Spleen (tissue), 13 donors: ENCODE measurements at places on chromosomes 13 and 19.

DNA sequence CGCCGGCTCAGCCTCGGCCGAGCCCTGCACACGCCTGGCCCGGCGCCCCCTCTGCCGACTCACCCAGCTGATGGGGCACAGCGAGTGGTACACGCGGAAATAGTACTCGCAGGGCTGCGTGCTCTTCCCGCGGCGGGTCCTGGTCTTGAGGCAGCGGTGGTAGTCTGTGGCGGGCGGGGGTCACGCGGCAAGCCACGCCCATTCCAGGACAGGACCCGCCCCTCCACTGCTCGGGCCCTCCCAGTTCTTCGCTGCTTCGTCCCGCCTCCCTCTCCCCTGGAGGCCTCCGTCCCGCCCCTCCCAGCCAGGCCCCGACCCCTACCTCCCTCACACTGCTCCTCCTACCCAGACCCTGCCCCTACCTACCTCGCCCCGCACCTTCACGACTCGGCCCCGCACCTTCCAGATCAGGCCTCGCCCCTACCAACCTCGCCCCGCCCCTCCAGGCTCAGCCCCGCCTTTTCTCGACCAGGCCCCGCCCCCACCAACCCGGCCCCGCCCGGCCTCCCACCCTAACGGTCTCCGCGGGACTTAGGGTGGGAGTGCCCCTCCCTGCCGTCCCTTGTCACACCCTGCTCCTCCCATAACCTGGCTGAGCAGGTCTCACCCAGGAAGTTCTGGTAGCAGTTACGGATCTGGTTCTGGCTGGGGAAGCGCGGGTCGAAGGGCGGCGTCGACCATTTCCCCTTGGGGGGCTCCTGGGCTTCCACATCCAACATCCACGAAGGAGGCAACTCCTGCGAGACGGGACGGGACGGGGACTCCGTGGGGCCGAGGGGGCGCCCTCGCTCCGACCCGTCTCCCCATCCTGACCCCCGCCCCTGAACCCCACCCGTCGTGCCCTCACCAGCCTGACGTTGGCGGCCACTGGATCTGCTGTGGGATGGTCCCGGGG is 469 bp downstream of the COX6B2 start:
- DNase-seq: peak; percentile 86

GRCh38 chr19:38699027-38699346 is 45.3 kb downstream of the CAPN12 start:
- no peak for DNase-seq

DNA sequence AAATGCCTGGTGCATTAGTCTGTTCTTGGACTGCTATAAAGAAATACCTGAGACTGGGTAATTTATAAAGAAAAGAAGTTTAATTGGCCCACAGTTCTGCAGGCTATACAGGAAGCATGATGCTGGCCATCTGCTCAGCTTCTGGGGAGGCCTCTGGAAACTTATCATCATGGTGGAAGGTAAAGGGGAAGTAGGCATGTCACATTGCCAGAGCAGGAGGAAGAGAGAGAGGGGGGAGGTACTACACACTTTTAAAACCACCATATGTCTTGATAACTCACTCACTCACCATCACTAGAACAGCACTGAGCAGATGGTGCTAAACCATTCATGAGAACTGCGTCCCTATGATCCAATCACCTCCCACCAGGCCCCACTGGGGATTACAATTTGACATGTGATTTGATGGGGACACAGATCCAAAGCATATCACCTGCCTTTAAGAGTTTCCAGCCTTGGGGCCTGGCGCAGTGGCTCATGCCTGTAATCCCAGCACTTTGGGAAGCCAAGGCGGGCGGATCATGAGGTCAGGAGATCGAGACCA is 219.0 kb downstream of the KATNAL1 start:
- no peak for DNase-seq

DNA sequence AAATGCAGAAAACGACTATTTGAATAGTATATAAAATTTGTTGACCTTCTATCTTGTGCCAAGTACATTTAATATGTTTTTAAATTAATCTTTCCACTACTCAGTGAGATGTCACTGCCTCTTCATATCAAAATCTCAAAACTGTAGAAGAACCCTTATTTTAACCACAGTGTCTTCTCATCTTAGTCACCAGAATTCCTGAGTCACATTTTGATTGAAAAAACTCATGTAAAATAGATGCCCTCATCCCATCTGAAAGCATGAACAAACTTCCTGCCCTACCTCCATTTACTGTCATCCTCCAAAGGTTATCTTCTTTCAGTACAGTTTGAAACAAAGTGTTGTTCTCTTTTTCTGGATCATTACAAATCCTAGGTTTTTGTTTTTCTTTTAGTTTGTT is 1215.4 kb downstream of the PCDH9 start:
- DNase-seq: no peak

GRCh38 chr19:3370728-3371591 is 4.6 kb downstream of the NFIC start:
- no peak for DNase-seq

- no peak for DNase-seq
These were observed 739.1 kb downstream of the GPC5 start for GRCh38 chr13:92137520-92137919.

DNA sequence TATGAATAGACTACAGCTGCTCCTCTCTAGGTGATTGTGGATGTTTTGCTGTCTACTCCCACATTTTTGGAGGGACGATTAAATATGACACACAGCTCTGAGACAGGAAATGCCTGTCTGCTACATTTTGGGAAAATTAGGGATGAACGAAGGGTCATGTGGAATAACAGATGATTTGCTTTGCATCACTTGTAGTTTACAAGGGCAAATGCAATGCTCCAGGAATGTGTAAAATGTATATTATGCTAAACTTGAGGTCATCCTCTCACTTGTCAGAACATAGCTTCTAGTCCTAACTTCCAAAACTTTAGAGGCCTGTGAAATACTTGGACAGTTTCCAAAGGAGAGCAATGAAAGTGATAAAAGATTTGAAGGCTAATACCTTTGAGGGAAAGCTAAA is 284.2 kb upstream of the DACH1 start:
- no peak for DNase-seq

GRCh38 chr13:30128591-30128990 is 178.8 kb downstream of the KATNAL1 start:
- no peak for DNase-seq

DNA sequence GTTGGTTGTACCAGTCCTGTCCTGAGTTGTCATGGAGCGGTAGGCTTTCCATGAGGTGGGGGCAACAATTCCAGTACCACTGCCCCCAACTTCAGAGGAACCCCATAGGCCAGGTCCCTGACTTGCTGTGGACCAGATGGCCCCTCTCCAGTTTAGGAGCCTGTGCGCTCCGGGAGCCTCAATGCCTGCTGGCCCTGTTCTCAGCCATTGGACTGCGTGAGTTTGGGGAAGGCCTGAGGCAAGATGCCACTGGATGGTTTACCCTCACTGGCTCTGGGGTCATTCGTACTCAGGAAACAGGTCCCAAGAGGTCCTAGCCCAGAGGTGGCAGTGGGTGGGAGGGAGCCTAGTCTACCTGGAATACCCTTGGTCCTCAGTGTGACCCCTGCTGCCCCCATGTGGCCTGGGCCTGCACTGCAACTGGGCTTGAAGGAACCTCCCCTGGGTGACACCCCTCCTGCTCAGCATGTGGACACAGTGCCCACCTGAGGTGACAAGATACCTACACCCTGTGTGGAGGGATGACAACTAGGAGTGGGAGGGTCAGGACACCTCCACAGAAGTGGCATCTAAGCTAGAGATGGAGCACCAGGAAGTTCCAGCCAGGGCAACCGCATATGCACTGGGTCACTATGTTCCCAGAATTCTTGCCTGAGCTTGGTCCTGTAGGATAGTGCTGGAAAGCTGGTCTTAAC is 6.0 kb upstream of the PRR19 start:
- peak; percentile 95 for DNase-seq

DNA sequence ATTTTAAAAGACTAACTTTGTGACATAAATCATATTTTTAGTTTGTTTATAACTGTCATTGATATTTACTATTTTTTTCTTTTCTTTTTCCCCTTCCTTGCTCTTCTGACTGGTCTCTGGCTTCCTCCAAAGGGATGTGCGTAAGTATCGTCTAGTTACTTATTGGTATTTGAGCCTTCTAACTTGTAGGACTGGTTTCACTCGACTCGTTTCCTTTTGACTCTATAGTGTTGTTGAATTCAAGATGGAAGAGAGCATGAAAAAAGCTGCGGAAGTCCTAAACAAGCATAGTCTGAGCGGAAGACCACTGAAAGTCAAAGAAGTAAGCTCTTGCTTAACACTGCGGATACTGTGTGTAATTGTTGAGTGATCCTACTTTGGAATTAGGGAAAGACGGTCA is 18.6 kb downstream of the HNRNPM start:
- no peak for DNase-seq

- DNase-seq: no peak
These were observed 13.2 kb downstream of the SPINT2 start for GRCh38 chr19:38277549-38277948.

DNA sequence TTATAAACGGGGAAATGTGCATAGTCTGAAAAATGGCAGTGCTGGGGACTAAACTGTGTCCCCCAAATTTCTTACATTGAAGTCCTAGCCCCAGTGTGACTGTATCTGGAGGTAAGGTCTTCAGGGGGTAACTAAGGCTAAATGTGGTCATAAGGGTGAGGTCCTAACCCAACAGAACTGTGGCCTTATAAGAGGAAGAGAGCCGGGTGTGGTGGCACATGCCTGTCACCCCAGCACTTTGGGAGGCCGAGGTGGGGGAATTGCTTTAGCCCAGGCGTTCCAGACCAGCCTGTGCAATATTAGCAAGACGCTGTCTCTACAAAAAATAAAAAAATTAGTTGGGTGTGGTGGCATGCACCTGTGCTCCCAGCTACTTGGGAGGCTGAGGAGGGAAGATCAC is 17.8 kb downstream of the PROZ start:
- peak; percentile 82 for DNase-seq

DNA sequence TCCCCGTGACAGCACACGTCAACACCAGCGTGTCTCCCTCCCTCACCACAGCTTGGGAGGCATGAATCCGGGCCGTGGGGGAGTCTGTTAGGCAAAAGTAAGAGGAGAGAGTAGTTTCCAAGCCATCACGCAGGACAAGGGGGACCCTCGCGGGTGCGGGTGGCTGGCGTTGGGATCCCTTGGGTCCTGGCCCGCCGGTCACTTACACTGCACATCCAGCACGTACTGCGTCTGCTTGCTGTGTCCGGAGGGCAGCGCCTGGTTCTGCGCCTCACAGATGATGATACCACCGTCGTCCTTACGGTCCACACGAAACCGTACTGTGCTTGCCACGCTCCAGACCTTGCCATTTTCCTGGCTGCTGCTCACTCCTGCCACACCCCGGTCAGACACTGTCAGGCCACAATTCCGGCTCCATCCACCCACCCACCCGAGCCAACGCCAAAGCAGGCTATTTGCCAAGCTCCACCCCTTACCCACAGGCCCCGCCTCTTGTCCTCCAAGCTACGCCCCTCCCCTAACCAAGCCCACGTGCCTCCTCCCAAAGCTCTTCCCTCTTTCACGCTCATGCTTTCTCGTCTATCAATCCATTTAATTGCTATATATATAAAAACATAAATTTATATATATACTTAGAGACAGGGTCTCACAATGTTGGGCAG is 6.6 kb upstream of the ZNF428 start:
- DNase-seq: no peak

DNA sequence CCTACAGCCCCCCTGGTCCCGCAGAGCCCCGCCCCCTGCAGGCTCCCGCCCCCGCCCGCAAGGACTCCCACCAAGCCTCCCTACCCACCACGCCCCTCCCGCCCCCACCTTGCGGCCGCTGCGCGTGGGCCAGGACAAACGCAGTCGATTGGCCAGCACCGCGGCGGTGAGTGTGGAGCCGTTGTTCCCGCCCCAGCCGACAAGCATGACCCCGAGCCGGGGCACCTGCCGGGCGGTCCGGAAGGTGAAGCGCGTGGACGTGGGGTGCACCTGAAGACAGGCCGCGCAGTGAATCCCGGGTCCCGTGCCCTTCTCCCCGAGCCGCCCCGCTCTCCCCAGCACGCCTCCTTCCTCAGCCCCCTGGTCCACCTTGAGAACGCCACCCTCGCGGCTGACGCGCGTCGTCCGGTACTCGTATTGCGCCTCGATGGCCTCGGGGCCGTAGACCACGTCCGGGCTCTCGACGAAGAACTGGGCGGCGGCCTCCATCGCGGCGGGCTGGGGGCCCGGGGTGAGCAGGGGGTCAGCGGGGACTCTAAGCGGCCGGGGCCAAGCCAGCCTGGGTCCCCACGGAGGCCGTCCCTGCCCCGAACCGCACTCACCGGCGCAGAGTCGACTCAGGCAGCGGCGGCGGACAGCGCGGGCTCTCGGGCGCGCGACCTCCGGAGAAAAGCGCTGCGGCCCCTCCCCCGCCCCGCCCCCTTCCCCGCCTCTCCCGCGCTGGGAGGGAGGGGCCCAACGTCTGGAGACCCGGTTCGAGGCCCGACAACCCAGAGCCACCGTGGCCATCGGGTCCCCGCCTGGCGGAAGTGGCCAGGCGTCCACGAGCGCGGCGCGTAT is at the start of gene ISYNA1:
TSS of gene ISYNA1 (minus strand) at position 643 of the 840 bp plus-strand sequence. CDS start at position 489, 154 bp downstream.
- peak; percentile 91 for DNase-seq

DNA sequence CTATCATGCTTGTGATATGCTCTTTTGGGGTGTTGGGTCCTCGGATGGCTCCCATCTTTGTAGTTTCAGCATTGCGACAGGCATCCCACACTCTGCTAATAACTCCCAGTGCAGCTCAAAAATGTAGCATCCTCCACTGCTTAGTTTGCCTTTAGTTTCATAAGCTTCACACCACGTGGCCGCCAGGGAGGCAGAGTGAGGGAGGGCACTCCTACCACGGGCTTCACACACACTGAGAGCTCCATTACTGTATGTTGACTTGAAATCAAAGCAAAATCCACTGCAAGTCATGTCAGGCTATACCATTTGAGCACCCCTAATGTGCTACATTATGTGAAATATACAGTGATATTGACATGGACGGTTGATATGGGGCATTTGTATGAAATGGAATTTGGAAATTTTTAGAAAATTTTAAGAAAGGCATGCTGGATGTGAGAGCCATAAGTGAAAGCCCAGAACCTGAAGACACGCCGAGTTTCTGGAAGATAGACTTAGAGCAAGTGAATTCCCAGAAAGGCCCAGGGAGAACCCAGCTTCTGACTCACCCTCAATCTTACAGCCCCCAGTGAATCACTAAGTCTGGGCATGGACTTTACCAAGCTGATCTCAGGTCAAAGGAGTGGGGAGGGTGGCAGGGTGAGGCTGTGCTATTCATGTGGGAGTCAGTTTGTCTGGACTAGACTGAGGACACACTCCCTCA is 94.1 kb downstream of the HSPH1 start:
- no peak for DNase-seq

- no peak for DNase-seq
These were observed 83.8 kb downstream of the CRYL1 start for GRCh38 chr13:20441879-20442278.
